ENCODE measurements at places on chromosomes 16 and 17.
A peak's percentile ranks its signal among the peaks of the same experiment; 100 is the strongest.

GRCh38 chr17:48259694-48260291, 152.2 kb downstream of the SNX11 start:
- DNase-seq = no peak

DNA sequence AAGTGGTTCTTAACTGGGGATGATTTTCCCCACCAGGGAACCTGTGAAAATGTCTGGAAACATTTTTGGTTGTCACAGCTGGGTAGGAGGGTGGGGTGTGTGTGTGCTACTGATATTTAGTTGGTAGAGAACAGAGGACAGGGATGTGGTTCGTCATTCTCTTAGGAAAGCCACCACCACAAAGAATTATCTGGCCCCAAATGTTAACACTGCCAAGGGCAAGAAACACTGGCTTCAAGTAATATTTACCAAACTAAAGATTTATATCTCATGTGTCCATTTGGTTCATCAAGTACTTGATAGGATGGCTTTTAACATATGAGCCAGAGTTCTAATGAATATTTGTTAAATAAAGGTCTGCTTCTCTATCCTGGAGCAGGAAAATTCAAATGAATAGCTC, 19.5 kb downstream of the MPHOSPH6 start:
- DNase-seq = no peak

DNA sequence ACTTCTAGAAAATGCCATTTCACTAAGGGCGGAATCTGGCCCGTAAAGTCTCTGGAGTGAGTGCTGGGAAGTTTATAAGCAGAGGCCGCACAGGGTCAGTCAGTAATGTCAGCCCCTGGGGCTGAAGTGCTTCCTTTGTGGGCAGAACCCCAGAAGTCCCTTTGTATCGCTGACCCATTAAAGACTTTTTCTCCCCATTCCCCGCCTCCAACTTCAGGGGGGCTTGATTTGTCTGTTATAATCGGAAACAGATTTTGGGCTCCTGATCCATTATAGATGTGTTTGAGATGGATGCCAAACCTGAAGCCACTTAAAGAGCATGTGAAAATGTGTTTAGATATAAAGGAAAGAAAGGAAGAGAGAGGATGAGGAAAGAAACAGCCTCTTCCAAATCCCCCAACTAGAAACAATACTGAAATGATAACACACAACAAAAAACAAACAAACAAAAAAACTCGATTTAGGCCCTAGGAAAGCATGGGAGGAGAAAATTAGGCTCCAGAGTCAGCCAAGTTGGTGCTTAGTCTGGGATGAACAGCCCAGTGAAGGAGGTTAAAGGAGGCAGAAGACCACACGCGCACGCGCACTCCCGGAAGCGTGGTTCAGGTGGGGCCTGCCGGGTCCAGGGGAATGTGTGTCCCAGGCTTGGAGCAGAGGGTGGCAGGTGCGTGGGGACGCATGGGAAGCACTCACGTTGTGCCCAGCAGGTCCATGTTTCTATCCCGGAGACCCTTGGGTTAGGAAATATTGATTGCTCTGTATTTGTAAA, 27.1 kb downstream of the MSI2 start:
- no peak for DNase-seq

- DNase-seq = no peak
Measured at GRCh38 chr16:67992661-67993206, 6.5 kb downstream of the DPEP2 start.

- no peak for DNase-seq
Measured at GRCh38 chr16:17590711-17591654, 120.2 kb upstream of the XYLT1 start.

DNA sequence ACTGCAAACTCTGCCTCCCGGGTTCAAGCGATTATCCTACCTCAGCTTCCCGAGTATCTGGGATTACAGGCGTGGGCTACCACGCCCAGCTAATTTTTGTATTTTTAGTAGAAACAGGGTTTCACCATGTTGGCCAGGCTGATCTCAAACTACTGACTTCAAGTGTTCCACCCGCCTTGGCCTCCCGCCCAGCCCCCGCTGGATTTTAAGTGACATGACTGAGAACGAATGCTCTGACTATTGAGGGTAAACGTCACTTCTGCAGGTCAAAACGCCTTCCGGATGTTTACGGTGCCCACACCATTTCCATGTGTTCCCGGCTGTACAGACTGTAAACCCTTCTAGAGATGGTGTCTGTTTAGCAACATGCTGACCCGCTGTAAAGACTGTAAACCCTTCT, 22.8 kb downstream of the PITPNA start:
- no peak for DNase-seq

DNA sequence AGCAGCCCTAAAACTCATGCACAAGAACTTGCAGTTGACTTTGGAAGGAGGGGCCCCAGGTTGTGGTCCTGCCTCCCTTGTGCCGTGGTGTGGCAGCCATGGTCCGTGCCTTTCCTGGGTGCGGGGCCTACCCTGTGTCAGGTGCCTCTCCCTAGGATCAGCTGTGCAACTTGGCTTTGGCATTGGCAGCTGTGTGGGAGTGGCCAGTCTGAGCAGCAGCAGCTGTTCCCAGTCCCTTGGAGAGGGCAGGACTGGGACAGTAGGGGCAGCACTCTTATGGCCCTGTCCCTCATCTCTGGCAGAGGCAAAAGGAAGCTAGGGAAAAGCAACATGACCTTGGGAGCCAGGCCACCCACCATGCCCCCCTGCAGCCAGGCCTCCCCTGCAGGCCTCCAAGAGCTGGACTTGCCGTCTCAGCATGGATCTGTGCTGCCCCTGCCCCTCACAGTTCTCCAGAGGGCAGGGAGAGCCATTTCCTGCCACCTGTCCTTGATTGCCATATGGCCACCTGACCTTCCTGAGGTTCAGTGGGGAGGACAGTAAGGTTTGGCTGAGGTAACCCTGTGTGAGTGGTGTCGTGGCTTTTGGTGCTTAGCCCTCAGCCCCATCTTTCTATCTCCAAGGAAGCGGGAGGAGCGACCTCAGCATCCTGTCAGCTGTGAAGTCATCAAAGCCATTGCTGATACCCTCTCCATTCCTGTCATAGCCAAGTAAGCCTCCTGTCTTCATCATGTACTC, 15.5 kb upstream of the NFATC3 start:
- DNase-seq = no peak

- DNase-seq = no peak
Measured at GRCh38 chr17:72030067-72030899, 90.5 kb upstream of the SOX9 start.

- DNase-seq = no peak
Measured at GRCh38 chr17:67390646-67391361, 13.7 kb downstream of the PITPNC1 start.

DNA sequence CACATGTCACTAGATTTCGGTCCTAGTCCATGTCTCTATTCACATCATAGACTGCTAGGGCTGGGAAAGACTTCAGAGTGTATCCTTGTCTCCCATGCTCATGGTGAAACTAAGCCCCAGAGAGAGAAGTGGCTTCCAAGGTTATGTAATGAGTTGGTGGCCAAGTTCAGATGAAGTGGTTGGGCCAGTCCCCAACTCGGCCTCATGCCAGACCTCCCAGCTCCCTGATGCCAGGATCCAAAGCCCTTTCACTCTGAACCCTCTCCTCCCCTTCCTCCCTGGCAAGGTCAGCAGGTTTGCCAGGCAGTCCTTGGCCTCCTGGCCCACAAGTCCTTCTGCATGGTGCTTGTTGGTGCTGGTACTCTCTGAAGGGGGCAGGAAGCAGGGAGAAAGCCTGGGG, 189.7 kb downstream of the AXIN2 start:
- no peak for DNase-seq

DNA sequence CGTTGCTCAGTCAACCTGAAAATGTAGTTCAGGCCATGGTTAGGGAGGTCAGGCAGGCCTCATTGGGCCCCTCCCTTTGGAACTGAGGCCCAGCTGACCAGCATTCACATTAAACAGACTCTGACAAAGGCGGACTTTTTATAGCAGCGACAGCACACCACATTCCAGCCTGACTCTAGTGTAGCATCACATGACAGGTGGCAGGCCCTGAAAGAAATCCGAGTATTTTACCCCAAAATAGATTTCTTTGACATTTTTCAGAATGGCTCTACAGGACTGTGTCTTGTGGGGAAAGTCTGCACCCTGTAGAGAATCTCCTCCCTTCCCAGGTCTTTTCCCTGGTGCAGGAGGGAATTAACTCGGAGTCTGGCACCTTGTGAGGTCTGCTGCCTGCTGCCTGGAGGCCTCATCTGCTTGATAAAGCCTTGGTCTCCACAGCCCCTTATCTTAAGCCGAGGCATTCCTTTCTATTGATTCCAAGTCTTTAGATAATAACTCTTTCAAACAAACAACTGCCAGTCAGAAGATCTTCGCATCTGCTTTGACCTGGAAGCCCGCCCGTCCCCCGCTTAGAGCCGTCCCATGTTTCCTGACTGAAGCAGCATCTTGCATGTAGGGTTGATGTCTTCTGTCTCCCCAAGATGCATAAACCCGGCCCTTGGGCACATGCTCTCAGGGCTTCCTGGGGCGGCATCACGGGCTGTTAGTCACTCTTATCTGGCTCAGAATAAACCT, 44.0 kb upstream of the CAPN15 start:
- DNase-seq = no peak

- DNase-seq = no peak
Measured at GRCh38 chr16:84836234-84836647, 16.5 kb downstream of the CRISPLD2 start.

- DNase-seq = no peak
Measured at GRCh38 chr16:85903559-85903958, 4.6 kb downstream of the IRF8 start.

DNA sequence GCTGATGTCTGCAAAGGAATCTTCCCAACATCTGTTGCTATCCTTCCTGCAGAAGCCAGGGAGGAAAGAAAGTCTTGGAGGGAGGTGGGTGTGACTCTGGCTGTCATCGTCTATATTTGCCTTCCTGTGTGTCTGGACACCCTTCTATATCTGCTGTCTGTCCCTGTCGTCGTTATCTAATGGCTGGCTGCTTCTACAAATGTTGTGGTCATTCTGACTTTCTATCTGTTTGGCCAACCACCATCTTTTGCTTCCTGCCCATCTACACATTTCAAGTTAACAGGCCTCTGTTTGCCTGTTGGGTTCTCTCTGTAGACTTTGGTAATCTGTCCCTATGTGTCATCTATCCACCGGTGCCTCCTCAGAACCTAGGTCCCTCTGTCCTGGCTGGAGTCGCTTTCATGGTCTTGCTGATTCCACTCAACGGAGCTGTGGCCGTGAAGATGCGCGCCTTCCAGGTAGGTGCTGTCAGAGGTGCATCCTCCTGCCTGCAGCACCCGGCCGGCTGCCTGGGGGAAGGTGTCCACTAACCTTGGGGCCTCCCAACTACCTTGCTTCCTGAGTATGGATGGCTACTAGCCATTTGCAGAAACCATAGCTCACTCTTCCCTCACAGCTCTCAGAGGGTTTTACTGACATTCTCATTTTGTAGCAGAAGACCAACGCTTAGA, 30.2 kb downstream of the ABCC3 start:
- DNase-seq = no peak

- DNase-seq = no peak
Measured at GRCh38 chr17:34999456-34999855, 19.1 kb downstream of the LIG3 start.

GRCh38 chr16:81457326-81458133, 12.9 kb downstream of the CMIP start:
- DNase-seq = no peak

- no peak for DNase-seq
Measured at GRCh38 chr16:11819798-11820197, 22.7 kb upstream of the ZC3H7A start.

DNA sequence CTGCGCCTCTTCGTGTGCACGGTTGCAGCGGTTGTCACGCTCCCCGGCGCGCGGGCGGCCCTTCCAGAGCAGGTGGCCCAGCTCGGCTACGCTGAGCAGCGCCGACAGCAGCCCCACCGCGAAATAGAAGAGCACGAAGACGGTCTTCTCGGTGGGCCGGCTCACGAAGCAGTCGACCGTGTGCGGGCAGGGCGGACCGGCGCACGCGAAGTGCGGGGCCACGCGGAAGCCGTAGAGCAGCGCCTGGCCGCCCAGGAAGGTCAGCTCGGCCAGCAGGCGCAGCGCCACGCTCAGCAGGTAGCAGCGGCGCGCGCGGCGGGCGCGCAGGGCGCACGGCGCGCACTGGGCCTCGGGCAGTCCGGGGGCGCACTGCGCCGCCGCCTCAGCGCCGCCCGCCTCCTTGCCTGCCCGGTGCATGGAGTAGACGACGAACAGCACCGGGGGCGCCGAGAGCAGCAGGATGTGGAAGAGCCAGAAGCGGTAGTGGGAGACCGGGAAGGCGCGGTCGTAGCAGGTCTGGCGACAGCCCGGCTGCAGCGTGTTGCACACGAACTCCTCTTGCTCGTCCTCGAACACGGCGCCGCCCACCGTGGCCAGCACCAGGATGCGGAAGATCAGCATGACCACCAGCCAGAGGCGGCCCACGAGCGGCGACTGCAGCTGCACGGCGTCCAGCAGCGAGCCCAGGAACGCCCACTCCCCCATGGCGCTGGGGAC, 1.3 kb downstream of the GJD3 start:
- DNase-seq = no peak

GRCh38 chr17:34712481-34713195, 133.3 kb downstream of the TMEM132E start:
- DNase-seq = peak; percentile 65

- DNase-seq = no peak
Measured at GRCh38 chr16:14028202-14028601, 42.9 kb upstream of the MRTFB start.

GRCh38 chr17:36514856-36515255, 19.8 kb downstream of the MYO19 start:
- no peak for DNase-seq

Measured in vagina (tissue), 2 donors.